NT2/D1 (cell line): ENCODE measurements at places on chromosomes 7 and 10.

GRCh38 chr10:124641282-124642087 lies 102.7 kb downstream of the FAM53B start:
- DNase-seq: no peak

DNA sequence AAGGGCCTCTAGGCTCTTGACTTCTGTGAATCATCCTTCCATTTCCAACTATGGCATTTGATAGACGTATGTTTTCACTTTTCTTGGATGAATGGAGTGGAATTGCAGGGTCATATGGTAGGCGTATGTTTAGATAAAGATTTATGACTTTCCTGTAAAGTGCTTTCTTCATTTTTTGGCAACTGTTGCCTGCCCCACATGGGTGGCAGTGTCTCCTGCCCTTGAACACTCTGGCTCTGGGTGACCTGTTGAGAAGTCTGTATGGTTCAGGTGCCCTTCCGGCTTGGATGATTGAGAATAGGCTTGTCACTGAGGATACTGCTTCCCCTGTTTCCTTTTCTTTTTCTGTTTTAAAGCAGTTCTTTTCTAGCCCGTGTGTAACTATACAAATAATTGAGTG lies 23.1 kb downstream of the RET start:
- DNase-seq: no peak

DNA sequence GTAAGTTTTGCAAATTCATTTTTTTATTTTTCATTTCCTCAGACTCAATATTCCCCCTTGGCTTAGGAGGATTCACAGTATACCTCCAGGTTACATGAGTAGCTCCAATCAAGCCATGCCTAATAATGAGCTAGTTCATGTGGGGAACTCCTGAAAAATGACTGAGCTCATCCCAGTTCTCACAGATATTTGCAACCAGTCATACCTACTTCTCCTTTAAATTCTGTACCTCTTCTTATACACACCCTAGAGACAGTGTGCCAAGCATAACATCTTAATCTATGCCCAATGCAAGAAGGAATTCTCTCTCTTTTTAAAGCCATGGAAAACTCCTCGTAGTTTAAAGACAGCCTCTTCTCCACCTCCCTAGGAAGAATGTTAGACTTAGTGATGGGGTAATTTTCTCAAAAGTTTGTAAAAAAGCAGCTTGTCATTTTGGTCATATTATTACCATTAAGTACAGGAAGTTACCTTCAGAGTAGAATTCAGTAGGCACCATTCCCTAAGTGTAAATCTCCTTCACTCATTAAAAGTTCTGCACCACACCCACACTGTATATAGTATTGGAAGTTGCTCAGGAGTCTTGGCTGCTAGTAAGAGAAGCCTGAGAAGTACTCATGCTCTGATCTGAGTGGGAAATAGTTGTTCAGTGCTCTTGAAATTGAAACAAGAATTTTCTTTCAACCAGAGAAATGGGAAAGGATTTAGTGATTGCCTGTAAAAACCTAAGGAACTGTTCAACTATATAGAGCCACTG lies 72.7 kb downstream of the PTPRZ1 start:
- DNase-seq: no peak

GRCh38 chr10:86603256-86603655 lies 51.1 kb upstream of the OPN4 start:
- DNase-seq: no peak

DNA sequence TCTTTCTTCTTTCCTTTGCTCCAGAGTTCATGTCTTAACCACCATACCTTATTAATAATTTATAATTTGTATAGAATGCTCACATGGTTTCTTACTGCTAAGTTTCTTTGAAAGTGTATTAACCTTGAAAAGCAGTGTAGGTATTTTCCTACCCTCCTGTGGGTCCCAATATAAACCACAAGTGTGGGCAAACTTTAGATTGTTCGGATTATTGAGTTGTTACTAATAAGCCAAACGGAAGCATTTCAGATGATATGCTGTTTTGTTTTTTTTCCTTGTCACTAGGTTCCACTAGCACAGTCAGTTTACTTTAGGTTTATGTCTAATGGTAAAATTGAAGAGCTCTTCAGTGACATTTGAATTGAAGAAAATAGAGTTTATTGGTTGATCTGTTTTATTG lies 10.2 kb downstream of the SSBP1 start:
- no peak for DNase-seq
